Left colon (tissue), 2 donors: ENCODE measurements at places on chromosomes 12 and 14. TPM values are rescaled to one million over a fixed set of nuclear protein-coding genes. Genes with fewer than 3 reads are reported as not detected.

DNA sequence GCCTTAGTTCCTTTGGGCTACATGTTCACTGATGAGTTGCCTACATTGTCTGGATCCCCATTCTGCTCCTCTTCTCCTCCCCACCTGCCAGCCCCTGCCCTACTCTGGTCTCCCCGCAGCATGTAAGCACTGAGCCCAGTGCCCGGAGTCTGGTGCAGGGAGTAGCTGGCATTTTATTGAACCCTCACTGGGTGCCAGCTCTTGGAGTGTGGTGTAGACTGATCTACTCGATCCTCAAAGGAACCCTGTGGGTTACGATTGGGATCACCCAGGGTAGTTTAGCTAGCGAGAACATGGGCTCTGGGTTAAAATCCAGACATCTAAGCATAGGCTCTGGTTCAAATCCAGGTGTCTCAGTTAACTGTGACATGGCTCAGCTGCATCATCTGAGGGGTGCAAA, 8.3 kb upstream of the SERPINA6 start:
- DNase-seq = no peak

GRCh38 chr14:32698831-32699230, 239.8 kb upstream of the NPAS3 start:
- DNase-seq = no peak

SALL2 gene
- 3.8 TPM for total RNA-seq

DNA sequence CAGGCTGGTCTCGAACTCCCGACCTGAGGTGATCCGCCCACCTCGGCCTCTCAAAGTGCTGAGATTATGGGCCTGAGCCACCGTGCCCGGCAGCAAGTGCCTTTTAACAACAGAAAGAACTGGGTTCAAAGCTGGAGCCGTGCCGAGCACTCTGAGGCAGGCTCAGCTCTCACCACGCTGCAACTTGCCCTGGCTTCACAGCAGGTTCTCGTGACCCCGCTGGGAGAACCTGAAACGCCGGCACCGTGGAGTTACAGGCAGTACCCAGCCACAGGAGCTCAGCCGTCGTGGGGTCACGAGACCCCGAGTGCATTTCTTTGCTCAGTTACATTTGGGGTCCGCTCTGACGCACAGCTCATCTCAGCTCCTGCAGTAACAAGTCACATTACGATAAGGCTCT, 14.4 kb downstream of the GOLGA3 start:
- DNase-seq = no peak
